ENCODE measurements at places on chromosomes 16 and 17.

DNA sequence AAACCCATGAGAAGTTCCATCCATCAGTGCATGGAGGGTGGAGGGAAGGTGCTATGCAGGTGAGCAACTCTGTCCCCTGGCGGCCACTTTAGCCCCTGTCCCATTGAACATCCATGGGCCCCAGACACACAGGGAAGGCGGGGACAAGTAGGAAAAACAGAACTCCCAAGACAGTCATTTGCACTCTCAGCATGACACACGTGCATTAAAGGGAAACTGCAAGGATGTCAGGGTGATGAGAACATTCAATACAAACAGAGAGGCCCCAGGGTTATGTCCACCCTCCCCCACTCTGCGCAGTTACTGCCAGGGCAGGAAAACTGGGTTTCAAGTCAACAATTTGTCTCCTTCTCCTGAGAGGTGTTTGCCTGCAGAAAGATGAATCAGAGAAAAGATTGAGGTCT, 44.0 kb upstream of the AKTIP start:
- DNase-seq: peak; percentile 60

DNA sequence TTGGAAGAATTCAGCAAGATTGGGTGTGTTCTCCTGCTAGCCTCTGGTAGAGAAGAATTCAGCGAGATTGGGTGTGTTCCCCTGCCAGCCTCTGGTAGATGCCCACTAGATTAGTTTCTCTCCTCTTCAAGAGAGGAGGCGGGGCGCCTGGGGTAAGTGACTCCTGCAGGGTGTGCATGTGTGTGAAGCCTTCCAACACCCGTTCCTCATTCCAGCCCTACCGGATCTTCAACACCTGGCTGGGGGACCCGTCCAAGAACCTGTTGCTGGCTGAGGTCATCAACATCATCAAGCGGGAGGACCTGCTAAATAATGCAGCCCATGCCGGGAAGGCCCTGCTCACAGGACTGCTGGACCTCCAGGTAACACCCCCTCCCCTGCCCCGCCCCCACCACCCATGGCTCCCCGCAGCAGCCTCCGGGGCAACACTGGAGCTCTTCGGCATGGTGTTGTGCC, 21.3 kb downstream of the TMEM186 start:
- DNase-seq: no peak

DNA sequence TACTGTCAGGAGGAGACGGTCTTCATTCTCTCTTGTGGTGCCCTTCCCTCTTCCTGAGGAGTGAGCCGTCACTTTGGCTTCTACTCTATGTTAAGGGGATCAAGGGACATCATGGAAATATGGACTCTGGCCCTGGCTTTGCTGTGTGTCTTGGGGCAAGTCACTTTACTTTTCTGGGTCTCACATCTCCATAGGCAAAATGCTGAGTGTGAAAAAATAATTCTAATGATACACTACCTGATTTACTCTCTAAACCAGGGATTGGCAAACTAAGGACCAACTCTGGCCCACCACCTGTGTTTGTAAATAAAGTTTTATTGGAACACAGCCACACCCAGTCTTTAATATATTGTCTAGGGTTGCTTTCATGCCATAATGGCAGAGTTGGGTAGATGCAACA, 548.7 kb upstream of the CDH5 start:
- no peak for DNase-seq

- DNase-seq: no peak
Observed at GRCh38 chr16:66845791-66846221, 1.6 kb downstream of the CA7 start.

GRCh38 chr16:85729452-85730185, 21.3 kb downstream of the C16orf74 start:
- peak; percentile 19 for DNase-seq

- no peak for DNase-seq
Observed at GRCh38 chr16:25625620-25626019, 66.1 kb upstream of the HS3ST4 start.

- DNase-seq: no peak
Observed at GRCh38 chr17:64335486-64335885, 55.2 kb downstream of the PECAM1 start.

DNA sequence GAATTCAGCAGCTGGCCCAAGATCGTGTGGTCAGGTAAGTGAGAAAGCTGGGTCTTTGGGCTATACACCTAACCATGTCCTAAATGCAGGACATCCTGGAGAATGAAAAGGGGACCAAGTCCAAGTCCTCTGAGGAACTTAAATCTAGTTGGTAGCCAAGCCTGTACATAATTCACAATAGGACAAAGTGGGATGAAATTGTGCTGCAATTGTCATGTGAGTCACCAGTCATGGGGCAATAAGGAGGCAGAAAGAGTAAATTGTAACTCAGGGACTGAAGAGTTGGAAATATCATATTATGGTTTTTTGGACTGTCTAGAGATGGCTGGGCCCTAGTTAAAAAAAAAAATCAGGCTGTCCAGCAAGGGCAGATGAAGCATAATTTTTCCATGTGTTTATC, 202.6 kb downstream of the CYLD start:
- DNase-seq: no peak

Measured in skeletal muscle cell (primary cell).